ENCODE measurements at places on chromosomes 11 and 22.
A peak's percentile ranks its signal among the peaks of the same experiment; 100 is the strongest.

- DNase-seq, result no peak
These were observed 418.7 kb upstream of the ANO5 start for GRCh38 chr11:21774212-21774611.

DNA sequence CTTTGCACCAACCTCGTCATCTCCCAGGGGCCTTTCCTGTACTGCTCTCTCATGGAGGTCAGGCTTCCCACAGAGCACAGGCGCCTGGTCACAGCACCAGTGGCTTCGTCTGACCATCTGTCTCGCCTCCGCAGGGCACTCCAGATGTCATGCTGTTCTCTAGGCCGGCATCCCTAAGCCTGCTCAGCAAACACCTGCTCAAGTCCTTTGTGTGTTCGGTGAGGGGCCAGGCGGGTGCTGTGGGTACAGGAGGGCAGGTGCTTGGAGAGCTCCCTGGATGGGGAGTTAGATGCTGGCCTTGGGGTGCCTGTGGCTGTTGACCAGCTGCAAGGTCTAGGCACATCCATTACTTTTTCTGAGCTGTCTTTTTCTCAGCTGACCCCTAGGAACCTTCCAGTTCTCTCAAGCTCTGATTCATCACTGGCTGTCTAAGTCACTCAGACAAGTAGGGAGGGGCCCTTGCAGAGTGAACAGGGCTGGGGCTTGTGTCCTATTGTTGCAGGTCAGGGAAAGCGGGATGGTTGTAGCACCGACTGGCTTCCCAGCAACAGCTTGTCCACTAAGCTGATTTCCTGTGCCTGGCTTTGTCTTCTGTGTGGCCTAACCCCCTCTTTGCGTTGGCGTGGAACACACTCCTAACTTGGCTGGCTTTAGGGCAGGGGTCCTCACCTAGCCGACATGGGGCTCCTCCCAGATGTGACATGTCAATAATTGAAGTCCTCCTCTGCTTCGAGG lies 9.2 kb downstream of the CLDN5 start:
- no peak for DNase-seq

- no peak for DNase-seq
These were observed 52.1 kb downstream of the LHFPL7 start for GRCh38 chr22:24894220-24894975.

DNA sequence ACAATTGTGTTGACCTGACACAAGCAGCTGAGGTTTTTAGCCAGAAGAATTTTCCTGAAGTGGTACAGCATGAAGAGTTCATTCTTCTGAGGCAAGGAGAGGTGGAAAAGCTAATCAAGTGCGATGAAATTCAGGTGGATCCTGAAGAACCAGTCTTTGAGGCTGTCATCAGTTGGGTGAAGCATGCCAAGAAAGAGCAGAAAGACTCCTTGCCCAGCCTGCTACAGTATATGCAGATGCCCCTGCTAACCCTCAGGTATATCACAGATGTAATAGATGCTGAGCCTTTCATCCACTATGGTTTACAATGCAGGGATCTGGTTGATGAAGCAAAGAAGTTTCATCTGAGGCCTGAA lies 12.9 kb upstream of the SCARF2 start:
- no peak for DNase-seq

DNA sequence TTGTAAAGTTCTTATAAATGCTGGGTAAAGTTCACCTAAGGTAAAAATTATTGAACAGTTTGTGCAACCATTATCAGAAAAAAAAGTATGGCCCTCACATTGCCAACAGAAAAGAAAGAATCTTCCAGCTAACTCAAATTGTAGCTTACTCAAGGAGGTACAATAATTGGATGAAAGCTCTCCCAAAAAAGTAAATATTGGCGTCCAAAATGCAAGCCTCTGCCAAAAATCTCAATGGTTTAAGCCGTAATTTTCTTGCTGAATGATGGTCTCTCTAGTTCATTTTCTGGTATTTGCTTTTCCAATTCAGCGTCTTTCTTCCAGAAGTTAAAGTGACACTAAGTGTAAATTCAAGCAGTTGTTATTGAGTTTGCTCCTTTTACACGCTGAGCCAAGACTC lies 727.3 kb downstream of the LRRC4C start:
- DNase-seq, result no peak

- DNase-seq, result no peak
These were observed 6.9 kb downstream of the GTPBP1 start for GRCh38 chr22:38712486-38713207.

DNA sequence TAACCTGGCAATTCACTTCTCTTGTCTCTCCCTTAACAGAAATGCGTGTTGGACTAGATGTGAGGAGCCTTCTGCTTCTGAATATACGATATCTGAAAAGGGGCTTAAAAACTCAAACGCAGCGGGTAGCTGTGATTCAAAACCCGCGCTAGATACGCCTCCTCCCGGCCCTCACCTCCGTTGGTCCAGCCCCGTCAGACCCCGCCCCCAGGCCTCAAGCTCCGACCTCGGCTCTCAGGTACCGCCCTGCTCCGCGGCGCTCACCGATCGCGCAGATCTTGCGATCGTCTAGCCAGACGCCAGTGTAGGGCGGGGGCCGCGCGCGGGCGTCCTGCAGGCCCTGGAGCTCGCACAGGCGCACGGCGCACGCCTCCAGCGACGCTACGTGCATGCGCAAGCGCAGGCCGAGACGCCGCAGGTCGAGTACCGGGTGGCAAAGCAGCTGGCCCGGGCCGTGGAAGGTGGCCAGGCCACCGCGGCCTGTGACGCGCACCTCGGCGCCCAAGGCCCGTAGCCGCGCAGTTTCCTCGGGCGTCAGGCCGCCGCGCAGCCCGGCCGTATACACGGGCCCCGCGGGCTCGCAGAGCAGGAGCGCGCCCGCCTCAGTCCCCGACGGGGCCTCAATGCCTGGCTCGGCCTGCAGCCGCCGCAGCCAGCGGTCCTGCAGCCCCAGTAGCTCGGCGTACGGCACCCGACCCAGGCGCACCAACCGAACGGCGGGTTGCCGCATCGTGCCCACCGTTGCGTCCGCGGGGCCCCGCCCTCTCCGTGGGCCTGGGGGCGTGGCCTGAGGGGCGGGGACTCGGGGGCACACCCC lies at the start of gene LIPT2:
LIPT2 (minus strand) TSS at position 751 of the 817 bp plus-strand sequence; CDS start at position 730, 21 bp downstream.
- peak; percentile 96 for DNase-seq

GRCh38 chr22:41216984-41217383 lies 11.9 kb downstream of the L3MBTL2 start:
- DNase-seq, result no peak

- DNase-seq, result no peak
These were observed 600.6 kb downstream of the BUD13 start for GRCh38 chr11:116172156-116172555.

- DNase-seq, result peak; percentile 83
These were observed 81.2 kb downstream of the GRAMD1B start for GRCh38 chr11:123511037-123511870.

DNA sequence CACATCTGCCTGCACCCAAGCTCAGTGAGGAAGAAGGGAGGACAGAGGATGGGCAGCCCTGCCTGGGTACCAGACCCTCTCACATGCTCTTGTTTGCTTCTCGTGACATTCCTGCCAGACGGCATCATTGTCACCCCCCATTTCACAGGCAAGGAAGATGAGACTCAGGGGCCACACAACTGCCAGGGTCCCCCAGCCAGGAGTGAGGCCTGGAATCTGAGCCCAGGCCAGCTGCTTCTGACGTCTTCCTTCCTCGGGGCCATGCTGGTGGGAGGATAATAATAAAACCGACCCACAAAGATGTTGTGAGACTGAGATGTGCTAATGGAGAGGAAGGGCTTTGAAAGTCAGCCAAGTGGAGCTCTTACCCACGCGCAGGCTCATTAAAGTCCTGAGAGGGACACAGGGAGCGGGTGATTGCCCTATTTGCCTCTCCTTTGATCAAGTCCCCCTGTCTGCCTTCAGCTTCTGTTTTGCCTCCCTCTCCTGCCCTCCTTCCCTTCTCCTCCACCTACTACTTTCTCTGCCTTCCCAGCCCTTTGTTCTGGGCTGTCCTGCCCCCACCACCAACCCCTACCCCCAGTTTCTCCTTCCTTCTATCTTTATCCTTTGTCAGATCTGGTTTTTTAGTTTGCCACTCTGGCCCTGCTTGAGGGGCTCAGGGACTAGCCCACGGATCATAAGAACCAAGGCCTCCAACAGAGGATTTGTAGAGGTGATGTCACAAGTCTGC lies 62.7 kb downstream of the MCM5 start:
- no peak for DNase-seq

- DNase-seq, result peak; percentile 12
These were observed 9.2 kb upstream of the IL10RA start for GRCh38 chr11:117977029-117977428.

DNA sequence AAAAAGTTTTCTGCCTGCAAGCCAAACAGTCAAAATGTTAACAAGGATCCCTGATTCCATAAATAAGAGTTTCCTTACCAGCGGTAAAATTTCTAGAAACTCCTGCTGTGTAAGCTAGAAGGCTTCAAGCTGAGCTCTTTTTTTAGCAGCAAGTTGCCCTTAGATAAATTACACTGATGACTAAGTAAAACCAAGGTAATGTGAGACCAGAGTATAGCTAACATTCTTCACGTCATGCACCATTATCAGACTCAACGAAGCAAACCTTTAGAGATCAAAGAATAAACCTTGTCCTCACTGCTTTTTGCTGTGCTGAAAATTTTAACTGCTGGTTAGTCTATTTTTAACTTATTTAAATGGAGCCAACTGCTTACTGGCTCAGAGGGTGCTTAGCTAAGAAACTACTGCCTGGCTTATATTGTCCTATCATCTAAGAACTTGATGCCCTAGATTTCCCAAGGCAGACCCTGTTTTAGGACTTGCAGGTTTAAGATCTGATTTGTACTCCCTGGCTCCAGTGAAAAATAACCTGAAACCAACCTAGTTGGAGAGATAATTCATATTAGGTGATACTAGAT lies 900.7 kb downstream of the JRKL start:
- no peak for DNase-seq

GRCh38 chr22:50150161-50151129 lies 20.1 kb upstream of the PANX2 start:
- no peak for DNase-seq

- DNase-seq, result no peak
These were observed 870.3 kb downstream of the TBC1D22A start for GRCh38 chr22:47632701-47633100.

GRCh38 chr22:33299245-33299956 lies 241.2 kb upstream of the SYN3 start:
- no peak for DNase-seq

DNA sequence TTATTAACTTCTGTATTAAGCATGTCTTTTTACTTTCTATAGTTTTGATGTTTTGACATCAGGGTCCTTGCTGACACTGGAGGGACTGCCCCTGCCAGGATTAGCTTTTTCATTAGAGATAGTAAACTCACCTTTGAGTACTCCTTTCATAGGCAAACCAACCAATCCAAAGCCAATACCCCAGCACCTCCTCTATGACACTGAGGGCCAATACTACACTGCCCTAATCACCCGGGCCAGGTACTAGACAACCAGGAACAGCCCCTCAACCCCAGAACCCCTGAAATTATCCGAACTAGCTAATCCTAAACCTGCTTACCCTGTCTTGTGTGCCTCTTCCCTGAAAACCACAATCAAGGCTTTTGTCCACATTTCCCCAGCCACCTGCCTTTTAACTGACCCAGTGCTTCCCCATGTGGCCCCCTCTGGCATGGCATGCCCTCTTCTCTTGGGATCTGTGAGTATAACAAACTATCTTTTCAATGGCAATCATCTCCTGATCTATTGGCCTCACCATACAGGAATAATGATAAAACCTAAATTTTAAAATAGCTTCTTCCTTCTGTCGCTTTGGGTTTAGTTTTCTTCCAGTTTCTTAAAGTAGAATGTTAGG lies 31.2 kb downstream of the RAB6A start:
- no peak for DNase-seq

DNA sequence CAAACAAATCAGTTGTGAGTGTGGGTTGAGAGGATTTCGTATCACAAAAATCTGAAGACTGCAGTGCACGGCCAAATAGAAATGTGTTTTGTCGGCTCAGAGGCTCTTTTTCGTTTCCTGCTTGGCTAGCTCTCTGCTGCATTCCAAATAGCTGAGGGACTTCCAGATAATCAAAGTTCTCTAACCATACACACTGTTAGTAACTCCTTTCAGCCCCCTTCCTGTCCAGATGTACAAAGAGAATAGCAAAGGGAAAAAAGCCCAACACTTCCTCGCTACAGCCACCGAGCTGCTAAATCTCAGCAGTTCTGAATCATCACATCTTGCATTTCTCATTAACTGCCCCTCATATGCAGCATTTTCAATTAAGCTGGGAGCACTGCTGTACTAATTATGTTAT lies 203.1 kb downstream of the TENM4 start:
- no peak for DNase-seq

- DNase-seq, result no peak
These were observed 481.0 kb downstream of the SOX6 start for GRCh38 chr11:15875393-15875792.

DNA sequence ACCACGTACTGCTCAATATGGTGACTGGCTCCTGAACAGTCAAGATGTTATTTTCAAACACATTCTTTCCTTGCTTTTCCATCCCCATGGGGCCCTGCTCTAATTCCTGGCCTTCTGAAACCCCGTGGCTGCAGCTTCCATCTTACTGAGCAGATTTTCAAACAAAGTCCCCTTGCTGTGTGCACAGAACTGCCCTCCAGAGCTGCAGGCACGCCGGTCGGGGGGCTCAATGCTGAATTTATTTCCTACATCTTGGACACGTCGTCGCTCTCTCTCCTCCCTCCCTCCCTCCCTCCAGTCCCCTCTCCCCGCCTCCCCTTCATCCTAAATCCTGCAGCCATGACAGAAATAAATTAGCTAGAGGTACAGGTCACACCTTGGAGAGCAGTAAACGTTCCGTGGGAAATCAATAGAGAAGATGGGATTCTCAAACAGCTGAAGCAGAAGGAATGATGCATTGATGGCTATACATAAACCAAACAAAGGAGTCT lies 243.1 kb upstream of the BLID start:
- DNase-seq, result no peak

DNA sequence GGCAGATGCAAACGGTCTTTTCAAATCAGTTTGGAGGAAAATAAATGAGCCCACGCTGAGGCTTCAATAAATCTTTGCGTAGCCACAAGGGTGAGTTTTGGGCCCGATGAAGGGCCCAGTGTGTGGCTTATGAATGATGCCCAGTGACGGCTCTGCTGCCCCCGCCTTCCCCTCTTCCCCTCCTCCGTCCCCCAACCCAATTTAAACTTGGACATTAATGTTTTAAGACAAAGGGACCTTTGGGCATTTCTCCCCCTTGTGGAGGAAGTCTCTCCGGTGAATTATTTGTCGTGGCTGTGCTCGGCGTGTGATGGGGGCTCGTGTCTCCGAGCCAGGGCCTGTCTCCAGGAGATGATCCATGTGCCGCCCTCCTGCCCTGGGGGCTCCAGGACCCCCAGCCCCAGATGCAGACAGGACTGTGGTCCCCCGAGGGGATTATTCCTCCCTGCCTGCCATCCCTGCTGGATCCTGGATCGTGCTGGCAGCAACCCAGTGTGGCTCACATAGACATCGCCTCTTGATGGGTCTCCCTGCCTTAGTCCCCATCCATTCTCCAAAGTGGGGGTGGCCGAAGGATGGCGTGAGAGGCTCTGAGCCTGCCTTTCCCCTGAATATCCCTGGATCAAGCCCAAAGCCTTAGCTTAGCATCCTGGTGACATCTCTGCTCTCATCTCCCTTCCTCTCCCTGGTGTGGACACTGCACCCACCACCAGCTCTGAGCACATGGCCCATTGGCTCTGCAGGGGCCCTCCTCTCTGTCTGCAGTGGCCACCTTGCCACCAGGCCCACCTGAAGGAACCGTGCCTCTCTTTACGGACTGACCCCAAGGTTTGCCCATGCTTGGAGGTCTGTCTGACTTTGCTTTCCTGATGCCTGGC lies 56.4 kb downstream of the SMIM38 start:
- no peak for DNase-seq
